ENCODE measurements at places on chromosomes 1 and 21.

DNA sequence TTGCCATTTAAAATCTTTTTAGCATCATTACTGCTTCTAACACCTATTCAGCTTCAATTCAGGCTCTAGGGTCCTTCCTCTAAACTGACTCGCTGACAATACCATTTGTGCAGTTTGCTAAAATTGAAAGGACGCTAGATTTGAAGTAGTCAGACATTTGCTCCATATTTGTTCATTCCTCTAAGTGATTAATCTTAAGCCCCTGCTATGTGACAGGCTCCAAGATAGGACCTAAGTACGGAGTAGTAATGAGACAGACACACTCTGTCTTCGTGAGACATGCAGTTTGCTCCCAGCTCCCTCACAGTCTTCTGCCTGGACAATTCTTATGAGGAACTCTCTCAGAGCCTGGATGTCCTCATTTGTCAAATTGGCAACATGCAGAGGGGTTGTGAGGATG lies 26.1 kb upstream of the CD53 start:
- no peak for DNase-seq

GRCh38 chr1:95226781-95227660 lies 7.0 kb upstream of the RWDD3 start:
- DNase-seq, result no peak

- no peak for DNase-seq
Observed at GRCh38 chr1:59046730-59047157, 250.2 kb upstream of the FGGY start.

DNA sequence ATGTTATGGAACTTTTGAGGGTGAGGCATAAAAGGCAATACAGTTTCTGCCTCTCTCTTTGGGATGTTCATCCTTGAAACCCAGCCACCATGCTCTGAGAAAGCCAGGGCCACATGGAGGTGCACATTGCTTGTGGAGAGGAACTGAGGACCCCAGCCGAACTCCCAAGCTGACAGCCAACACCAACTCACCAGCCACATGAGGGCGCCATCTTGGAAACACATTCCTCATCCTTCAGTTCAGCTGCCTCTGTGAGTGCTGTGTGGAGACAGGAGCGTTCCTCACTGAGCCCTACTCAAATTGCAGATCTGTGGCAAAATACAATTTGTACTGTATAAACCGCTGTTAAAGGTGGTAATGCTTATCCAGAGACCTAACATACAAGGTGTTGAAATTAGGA lies 137.5 kb downstream of the GABPA start:
- DNase-seq, result no peak

- no peak for DNase-seq
Observed at GRCh38 chr1:184533049-184533448, 146.2 kb downstream of the C1orf21 start.

- DNase-seq, result no peak
Observed at GRCh38 chr1:25587290-25587689, 29.3 kb upstream of the MAN1C1 start.

DNA sequence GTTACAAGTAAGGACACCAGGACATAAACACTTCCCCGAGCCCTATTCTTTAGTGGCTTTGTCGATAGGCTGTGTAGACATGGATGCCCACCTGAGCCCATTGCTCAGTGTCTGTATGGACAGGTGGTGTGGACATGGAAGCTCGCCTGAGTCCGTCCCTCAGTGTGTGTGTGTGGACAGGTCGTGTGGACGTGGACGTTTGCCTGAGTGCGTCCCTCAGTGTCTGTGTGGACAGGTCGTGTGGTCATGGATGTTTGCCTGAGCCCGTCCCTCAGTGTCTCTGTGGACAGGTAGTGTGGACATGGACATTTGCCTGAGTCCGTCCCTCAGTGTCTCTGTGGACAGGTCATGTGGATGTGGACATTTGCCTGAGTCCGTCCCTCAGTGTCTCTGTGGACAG lies 38.7 kb upstream of the COL6A2 start:
- no peak for DNase-seq

DNA sequence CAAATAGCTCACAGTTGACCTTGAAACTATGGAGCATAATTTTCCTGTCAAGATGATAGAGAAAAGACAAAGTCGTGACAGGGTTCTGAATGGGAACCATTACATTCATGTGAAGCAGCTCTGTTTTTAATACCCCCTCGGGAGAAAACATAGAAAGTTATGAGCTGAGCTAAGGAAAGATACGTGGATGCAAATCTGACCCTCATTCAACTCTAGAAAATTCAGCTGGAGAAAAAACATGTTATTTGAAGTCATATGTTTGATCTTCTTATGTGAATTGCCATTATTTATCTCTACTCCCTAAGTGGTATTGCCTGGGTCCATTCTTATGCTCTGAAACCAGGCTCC lies 48.0 kb upstream of the LRRC52 start:
- no peak for DNase-seq

DNA sequence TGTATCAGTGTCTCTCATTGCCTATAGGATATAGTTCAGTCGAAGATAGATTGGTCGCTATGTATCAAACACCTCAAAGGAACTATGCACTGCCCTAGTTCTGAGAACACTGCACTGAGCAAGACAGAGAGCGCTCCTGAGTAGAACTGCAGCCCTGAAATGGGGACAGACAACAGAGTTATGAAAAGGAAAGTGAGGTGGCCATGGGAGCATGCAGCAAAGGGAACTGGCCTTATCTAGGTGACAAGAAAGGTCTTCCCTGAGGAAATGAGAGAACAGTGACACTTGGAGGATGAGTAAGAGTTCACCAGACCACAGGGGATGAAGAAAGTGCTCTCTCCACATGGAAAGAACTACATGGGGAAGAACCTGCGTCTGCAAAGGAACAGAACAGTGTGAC lies 7.5 kb upstream of the G0S2 start:
- no peak for DNase-seq
